ENCODE measurements at places on chromosomes 7 and 10.

DNA sequence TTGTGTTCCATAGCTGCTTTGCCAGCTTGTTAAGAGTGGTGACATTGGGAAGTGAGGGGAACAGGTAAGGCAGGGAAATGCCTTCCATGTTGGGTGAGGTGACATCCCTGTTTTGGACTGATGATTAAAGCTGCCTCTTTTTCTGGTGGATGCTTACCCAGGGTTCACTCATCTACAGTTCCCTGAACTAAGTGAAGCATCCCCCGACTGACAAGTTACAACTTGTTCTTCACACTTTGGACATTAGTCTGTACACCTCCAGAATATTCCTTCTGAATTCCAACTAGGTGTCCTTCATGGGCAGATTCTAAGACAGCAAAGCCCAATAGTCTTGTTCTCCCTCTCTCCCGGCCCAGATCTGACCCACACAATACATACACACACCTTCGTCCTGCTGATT, 63.4 kb downstream of the HDAC9 start:
- DNase-seq = no peak

GRCh38 chr10:11404901-11405300, 206.5 kb downstream of the USP6NL start:
- no peak for DNase-seq

DNA sequence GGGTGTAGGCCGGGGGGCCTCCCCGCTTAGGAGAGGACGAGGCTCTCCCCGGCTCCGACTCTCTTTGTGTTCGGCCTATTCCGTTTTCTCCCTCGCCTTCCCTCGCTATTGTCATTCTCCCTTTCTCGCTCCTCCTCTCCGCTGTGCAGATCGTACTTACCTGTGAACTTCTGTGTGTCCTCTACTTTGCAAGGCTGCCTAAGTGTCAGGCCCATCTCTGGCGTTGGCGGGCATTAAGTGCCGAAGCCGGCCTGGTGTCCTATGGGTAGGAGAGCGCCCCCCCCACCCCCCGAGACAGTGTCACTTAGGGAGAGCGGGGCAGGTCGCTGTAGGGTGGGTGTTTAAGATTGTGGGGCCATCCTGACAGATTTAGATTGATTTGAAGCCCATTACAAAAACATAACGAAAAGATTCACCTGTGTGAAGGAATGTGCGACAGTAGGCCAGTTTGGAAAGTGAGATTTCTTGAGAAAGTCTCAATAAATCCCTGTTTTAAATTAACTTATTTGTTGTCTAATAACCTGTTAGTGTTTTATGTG, 579 bp downstream of the RBM33 start:
- peak; percentile 39 for DNase-seq

- no peak for DNase-seq
Measured at GRCh38 chr7:103487419-103487818, 41.4 kb upstream of the SLC26A5 start.

- peak; percentile 12 for DNase-seq
Measured at GRCh38 chr7:24756545-24757352, 515 bp downstream of the GSDME start.

DNA sequence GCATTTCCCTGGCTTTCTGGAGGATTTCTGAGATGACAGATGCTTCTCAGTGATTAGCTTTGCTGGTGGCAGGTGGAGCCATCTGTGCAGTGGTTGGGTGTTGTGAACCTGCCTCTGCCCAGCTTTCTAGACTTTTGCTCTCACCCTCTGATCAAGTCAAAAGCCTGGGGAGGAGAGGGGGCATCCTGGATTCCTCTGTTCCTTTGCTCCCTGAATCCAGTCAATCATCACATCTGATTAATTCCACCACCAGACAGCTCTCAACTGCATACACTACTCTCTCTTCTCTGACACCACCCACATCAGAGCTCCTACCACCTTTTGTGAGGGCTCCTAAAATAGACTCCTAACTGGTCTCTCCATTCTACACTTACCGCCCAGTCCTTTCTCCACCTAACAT, 283.5 kb downstream of the WDR11 start:
- DNase-seq = no peak
